GM10248 (cell line): ENCODE measurements at places on chromosomes 1 and 21.

DNA sequence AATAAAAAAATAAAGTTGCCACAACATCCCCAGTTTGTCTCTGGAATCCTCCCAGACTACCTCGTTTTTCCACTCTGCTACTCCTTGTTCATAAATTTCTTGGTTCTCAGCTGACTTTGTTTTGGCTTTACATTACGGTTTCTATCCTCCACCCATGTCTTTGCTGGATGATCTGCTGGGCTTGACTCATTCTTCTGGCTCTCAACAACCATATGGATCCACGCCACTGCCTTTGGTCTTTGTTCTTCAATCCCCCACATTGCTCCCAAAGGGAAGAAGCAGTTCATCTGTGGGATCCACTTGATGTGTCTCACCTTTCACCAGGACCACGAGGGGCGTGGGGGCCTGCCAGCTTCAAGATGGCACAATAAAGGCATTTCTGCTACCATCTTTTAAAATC, 67.1 kb upstream of the NBL1 start:
- no peak for DNase-seq

- no peak for DNase-seq
Observed at GRCh38 chr1:207026104-207026534, 6.4 kb downstream of the C1orf116 start.

- no peak for DNase-seq
Observed at GRCh38 chr1:53068314-53069099, 6.5 kb downstream of the PODN start.

GRCh38 chr1:2303016-2303775, 75.1 kb downstream of the SKI start:
- DNase-seq = no peak

DNA sequence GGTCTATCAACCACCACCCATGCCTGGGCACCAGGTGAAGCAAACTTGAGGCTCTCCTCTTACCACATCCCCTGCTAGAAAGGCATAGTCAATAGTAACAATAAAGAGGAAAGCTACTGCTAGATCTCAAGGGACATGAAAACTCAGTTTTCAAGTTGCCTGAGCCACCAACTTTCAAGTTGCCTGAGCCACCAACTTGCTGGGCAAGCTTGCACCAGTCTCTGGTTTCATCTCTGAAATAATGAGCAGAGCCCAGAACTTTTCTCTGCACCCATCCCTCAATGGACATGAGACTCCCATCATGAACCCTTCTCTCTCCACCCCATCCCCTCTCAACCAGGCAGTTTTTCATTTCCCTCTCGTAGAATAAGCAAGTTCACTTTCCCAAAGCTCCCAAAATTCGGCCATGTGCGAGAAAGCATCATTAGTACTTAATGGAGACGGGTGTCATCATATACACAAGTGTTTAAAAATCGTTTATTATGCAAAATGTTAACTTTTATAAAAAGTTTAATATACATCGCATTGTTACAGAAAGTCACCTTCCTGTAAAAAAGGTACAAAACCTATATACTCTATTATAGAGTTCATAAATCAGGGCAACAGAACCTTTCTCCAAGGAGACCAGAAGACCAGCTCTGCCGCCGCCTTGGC, 1.7 kb downstream of the ID3 start:
- no peak for DNase-seq

DNA sequence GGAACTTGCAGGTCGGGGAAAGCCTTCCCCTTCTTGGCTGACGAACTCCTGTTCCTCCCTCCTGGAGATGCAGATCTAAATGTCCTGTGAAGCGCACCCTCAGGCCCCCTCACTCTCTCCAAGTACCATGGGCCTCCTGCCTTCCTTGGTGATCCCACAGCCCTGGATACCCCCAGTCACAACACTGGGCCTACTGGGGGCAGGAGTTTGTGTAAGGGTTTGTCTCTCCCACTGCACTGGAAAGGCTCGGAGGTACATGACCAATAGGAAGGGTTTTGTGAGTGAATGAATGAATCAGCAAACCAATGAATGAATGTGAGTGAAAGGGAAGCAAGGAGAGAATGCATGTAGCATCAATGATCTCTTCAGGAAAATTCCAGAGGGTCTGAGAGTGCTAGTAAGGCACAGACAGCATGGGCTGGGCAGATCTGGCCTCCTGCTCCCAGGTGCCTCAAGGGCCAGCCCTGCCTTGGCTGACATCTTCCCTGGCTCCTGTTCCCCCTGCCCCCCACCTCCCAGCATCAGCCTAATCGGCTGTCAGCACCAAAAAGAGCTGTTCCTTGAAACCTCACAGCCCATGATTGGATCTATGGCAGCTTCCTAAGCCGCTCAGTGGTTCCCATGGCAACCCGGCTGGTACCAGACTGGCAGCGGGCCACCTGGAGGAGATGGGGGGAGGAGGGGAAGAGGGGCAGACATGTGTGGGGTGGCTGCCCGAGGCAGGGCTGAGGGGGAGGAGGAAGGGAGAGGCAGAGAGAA, 95.8 kb downstream of the VWA5B1 start:
- no peak for DNase-seq

DNA sequence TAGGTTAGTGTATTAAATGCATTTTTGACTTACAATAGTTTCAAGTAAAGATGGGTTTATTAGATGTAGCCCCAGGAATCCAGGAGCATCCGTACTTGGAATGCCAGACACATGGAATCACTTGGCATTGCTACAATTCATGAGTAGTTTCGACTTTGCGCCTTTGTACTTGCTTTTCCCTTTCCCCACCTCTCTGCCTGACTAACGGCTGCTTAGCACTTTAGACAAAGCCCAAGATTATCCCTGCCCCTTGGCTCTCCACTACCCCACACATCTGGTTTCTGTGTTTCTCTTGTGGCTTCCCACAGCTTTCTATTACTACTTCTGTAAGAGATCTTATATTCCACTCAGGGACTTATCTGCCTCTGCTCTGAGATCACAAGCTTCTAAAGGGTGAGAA, 397.7 kb upstream of the POU3F1 start:
- DNase-seq = no peak

GRCh38 chr1:235945775-235946570, 79.3 kb upstream of the LYST start:
- peak; percentile 54 for DNase-seq

DNA sequence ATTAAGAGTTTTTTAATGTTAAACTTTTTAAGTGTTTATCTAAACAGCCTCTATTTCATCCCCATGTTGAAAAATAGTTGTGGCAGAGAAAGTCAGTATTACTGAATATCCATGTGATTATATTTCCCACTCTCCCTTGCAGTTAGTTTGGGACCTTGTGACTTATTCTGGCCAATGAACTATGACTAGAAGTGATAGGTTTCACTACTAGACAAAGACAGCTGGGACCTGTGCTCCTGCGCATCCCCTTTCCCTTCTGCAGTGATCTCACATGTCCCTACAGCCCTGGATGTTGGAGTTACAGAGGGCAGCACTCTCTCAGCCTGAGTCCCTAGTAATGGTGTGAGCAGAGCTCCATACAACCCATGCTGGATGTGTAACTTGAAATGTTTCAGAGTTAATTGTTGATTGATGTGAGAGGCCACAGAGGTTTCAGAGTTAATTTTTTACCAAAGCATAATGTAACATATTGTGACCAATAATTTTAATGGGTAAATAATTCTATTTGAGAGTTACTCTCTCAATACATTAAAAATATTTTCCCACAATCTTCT, 18.7 kb upstream of the SAMD13 start:
- no peak for DNase-seq

DNA sequence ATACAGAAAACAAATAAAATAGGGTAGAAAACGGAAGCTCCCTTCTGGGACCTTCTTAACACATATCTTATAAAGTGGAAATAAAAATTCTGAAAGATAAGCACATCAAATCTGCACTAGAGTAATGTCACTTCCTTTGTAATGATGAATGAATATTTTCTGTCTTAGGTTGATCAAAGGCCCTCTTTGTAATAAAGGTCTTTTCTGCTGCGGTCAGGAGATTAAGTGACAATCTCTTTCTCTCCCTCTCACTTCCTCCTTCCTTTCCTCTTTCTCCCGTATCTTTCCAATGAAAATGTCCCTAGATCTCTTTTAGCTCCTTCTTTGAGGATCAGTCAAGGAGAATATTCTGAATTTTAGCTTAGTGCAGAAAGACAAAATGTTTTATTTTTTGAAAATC, 33.8 kb downstream of the TMCO1 start:
- no peak for DNase-seq

- no peak for DNase-seq
Observed at GRCh38 chr1:9057851-9058250, 11.6 kb downstream of the SLC2A5 start.

DNA sequence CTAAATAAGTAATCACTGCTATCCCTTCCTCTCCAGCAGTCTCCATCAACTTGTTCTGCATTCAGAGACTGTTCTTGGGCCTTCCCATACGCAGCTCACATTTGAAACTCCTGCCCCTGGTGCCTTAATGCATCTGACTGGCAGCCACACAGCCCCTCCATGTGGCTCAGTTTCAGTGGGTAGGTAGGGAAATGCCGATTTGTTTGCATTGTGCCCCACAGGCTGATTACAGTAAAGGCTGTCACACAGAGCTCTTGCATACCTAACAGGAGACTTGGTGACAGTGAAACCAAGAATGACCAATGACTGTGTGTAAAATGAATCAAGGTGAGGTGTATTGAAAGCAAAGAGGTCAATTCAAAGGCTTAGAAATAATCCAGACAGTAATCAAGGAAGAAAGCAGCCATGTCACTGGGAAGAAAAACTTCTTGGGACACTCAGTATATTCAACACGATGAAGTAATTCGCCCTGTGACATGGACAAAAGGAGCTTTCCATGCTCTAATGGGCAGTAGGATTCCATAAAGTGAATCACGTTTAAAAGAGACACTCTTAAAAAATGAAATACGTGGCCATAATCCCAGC, 12.7 kb upstream of the B3GALNT2 start:
- no peak for DNase-seq

DNA sequence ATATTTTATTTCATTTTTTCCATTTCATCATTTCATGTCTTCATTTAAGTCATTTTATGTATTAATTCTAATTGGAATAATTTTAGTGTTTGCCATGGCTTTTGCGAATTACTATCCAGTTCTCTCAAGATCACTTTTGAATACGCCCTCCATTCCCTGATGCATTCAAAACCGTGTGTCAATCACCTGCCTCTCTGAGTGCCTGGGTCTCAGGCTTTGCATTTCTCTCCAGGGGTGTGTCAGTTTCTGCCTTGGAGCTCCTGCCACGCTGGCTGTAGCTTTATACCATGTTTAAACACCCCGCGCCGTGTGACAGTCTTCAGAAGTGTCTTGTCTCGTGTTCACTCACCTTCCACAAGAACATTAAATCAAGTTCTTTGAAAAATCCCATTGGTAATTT, 7.4 kb upstream of the DNMT3L start:
- DNase-seq = no peak

DNA sequence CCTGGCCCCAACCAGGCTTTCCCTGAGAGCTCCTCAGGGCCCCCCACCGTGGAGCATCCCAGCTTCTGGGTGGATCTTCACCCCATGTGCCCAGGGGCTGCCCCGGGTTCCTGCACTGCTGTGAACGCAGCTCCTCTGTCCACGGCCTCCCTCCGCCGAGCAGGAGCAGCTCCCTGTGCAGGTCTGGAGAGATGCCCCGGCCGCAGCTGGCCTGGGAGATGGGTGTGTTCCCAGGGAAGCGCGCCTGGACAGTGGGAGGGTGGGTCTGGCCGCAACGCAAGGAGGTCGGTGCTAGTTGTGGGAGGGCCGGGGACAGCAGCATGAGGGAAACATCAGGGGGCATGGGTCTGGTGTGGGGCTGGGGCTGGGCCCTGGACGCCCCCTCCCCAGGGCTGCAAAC, 71.3 kb downstream of the MORN1 start:
- DNase-seq = no peak

DNA sequence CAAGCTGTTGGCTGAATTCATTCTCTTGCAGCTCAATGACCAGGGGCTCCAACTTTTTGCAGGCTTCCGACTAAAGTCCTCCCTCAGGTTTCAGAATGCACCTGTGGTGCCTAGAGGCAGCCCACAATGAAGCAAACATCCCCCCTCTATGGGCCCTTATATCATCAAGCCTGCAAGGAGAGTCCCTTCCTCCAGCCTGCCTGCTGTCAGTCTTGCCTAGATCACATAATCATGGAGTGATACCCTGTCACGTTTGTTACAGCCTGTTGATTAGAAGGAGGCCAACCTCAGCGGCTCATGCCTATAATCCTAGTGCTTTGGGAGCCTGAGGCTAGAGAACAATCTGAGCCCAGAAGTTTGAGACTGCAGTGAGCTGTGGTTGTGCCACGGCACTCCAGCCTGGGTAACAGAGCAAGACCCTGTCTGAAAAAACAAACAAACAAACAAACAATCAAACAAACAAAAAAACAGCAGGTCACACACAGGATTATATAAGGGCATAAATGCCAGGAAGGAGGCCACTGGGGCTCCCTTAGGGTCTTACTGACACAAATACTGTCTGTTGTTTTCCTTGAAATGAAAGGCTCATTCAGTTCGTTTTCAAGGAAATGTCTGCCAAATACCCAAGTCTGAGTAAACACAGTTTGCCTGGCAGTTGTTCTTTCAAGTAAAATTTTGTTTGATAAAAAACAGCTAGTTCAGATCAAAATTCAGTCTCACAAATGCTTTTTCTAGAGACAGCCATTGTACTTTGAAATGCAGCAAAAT, 4.7 kb upstream of the SPRR3 start:
- DNase-seq = no peak

- no peak for DNase-seq
Observed at GRCh38 chr1:30332116-30333094, 391.0 kb downstream of the MATN1 start.

- no peak for DNase-seq
Observed at GRCh38 chr1:30895944-30896660, 12.5 kb downstream of the SDC3 start.

GRCh38 chr1:40699787-40700186, 8.3 kb downstream of the NFYC start:
- peak; percentile 58 for DNase-seq

DNA sequence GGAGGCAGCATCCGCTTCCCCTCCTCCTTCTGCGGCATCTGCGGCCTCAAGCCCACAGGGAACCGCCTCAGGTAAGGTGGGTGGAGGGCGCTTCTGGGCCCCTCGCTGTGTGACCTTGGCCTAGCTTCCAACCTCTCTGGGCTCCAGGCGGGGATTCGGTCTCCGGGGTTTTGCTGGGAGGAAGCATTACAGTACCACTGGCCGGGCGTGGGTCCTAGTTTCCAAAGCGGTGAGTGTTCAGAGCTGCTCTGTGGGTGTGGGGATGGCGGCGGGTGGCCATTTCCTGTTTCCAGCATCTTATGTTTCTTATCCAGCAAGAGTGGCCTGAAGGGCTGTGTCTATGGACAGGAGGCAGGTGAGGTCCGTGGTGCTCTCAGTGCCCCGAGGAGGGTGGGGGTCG, 11.6 kb downstream of the FAAH start:
- no peak for DNase-seq

GRCh38 chr1:4485398-4485797, 169.0 kb upstream of the AJAP1 start:
- no peak for DNase-seq

GRCh38 chr1:47594627-47595026, 156.8 kb downstream of the FOXD2 start:
- DNase-seq = no peak

DNA sequence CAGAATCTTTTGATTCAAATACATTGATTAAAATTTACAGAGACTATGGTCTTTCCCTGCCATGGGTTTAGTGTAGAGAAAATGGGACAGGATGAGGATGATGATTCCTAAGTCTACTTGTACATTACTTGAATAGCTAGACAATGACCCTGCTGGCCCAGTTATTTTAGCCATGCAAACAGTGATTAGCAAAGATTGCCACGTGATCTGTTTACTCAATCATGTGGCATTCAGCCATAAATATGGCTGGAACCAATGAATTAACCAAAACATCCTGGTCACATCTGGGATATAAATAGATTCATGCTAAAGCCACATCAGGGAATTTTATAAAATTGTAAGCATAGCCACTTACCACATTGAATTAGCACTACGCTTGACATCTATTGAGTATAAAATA, 167.3 kb downstream of the PBX1 start:
- no peak for DNase-seq

GRCh38 chr1:67336783-67337182, 29.1 kb downstream of the IL12RB2 start:
- DNase-seq = no peak
